ENCODE measurements at places on chromosomes 3 and 15.

DNA sequence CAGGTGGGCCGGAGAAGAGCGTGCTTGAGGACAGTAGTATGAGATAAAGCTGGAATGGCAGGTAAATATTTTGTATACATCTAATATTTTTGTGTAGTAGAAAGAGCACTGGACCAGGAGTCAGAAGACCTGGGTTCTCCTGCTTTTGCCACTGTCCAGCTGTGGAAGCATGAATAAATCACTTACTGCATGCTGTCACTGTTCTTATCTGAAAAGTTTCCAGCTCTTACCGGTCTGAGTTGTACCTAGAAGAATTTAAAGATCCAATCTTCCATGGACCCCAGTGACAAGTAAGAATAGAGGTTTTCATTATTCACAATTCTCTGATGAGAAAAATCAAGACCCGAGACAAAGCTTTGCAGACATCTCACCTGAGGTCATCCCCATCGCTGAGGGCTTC is 5.9 kb downstream of the XPC start:
- DNase-seq, result no peak

DNA sequence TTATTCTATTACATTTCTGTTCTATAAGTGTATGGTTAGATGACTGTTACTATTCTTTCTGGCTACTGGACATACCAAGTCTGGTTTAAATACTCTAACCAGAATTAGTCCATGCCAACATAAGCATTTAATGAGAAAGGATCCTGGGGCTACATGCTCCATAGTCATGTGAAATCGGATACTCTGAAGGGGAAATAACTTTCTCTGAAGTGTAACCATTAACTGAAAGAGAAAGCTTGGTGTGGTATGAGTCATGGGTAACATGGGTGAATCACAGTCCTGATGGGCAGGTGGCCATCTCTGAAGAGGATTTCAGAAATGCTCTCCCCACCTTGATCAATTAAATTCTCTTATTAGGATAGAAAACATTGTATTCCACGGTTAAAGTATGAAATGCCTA is 69.4 kb downstream of the FHIT start:
- no peak for DNase-seq

GRCh38 chr15:90592131-90592881 is 62.6 kb downstream of the CRTC3 start:
- no peak for DNase-seq

GRCh38 chr3:4359805-4360502 is 56.8 kb downstream of the SETMAR start:
- no peak for DNase-seq

DNA sequence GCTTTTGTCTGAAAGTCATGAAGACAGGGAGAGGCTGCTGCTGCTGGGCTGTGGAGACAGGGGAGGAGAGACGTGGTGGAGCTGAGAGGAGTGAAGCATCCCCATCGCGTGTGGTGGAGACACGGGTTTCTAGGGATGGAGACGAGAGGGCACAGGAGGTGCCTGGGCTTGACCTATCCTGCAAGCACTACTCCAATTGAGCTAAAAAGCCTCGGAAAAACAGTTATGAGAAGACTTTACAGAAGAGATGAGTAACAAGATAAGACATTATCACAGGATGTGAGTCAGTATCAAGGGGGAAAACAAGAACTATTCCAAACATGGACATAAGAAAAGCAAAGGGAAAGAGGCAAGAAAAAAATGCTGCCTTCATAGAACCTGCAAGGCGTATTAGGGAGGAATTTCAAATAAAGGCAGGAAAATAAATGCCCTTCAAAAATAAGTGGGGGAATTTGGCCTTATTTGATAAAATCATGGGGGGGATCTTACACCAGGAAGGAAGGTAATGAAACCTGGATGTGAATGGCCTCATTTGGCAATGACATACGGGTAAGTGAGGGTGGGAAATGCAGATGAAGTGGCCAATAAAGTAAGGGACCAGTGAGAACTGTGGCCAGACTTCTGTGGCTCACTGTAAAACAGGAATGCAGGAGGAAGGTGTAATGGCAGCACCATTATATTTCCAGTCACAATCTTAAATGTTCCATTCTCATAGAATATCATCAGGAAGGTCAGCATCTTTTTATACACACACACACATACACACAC is 97.9 kb downstream of the PLD1 start:
- no peak for DNase-seq
